ENCODE measurements at places on chromosomes 2 and 18.

DNA sequence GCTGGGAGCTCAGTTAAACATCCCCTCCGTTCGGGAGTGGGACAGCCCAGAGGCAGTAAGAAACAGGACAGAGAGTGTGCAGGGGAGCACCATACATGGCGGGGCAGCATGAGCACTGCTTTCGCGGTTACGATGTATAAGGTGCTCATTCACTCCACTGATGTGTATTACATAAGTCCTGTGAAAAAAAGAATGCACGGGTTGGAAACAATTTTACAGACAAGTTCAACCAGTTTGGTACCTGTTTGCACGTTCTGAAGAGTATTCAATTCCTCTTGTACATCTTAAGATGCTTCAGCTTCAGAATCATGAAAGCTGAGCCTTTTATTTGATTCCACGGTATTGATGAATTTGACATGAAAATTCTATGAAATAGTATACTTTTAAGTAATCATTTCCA, 97.8 kb upstream of the NETO1 start:
- DNase-seq: no peak

GRCh38 chr2:74554820-74555531, 456 bp downstream of the DOK1 start:
- no peak for DNase-seq

- no peak for DNase-seq
Observed at GRCh38 chr18:12960853-12961397, 13.1 kb downstream of the SEH1L start.

DNA sequence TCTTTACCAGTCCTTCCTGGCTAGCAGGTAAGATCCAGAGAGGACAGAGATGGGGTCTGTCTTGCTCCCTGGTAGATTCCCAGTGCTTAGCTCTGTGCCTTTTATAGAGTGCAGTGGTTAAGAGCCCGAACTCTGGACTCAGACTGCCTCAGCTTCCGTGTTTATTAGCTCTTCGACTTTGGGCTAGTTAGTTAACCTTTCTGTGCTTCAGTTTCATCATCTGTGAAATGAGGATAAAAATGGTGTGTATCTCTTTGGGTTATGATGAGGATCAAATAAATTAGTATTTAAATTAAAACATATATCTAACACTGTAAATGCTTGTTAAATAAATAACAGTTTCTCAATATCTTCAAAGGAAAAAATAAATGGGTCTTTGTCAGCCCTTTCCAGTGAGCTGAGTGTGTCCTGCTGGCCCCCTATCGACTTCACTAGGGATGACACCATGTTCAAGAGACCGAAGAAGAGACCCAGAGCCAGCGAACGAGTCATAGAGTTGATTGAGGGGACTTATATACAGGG, 38.2 kb downstream of the CERS6 start:
- no peak for DNase-seq

DNA sequence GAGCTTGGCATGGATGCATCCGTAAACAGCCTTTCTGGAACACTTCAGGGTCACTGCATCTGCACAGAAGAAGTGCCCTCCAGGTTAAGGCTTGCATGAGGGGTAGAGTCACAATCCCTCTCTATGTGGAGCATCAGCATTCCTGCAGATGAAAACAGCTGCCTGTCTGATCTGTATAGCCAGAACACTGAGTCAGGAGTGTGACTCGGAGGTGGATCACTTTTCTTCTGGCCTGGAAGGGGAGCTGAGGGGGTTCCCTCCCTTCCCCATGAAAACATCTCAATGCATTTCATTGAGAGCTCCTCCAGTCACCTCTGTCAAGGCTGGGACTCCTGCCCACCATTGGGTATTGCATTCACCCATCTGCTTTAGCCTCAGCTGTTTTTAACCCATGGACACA, 72.5 kb upstream of the SERPINE2 start:
- no peak for DNase-seq
